NCI-H82 (cell line): ENCODE measurements at places on chromosomes 2 and 18.
A peak's percentile ranks its signal among the peaks of the same experiment; 100 is the strongest.

- DNase-seq: no peak
Observed at GRCh38 chr18:65859075-65859474, 108.3 kb downstream of the CDH7 start.

DNA sequence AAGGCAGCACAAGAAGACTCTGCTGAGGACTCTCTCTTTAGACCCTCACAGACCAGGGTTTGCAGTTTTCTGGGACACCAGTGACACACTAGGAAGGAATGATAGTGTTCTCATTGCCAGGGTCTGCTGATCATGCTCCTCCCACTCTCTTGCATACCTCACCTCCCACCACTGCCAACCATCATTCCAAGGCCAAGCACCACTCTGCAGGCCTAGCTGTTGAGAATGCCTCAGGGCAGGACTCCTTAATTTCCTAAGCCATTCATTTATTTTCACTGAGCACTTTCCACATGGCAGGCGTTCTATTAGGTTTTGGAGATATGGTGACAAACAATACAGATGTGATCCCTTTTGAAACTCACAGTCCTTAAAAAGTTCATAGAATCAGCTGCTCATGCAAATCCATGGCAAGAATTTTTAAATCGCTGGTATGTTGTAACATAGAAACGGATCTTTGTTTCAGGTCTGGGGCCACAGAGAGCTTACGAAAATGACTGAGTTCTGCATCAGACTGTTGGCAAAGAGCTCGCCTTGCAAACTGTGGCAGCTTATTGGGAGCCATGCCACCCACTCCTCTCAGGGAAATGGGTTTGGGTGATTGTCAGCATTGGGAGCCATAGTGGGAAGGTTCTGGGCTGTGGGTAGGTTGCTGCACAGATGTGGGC, 78.5 kb downstream of the XDH start:
- DNase-seq: no peak

DNA sequence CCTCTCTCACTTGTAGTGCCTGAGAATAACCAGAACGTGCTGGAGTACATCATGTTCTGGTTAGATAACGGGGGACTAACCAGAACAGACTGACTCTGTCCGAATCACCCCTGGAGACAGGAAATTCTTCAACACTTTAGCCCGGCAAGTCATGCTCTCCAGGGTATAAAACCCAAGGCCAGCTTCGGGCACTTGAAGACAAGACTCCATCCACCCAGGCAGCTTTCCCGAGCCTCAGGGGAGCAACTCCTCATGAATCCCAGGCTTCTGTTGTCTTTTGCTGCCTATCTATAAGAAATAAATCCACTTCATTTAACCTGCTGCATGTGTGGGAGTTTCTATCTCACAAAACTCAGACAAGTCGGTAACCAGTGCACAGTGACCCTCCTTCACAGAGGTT, 99.6 kb downstream of the KCNF1 start:
- DNase-seq: no peak

GRCh38 chr18:35027206-35027605, 14.0 kb upstream of the MAPRE2 start:
- no peak for DNase-seq

- DNase-seq: peak; percentile 32
Observed at GRCh38 chr2:141766225-141766624, 364.6 kb downstream of the LRP1B start.

- DNase-seq: no peak
Observed at GRCh38 chr2:127384529-127384928, 3.2 kb downstream of the MAP3K2 start.

GRCh38 chr18:58670404-58671110, 708 bp upstream of the MALT1 start:
- no peak for DNase-seq

DNA sequence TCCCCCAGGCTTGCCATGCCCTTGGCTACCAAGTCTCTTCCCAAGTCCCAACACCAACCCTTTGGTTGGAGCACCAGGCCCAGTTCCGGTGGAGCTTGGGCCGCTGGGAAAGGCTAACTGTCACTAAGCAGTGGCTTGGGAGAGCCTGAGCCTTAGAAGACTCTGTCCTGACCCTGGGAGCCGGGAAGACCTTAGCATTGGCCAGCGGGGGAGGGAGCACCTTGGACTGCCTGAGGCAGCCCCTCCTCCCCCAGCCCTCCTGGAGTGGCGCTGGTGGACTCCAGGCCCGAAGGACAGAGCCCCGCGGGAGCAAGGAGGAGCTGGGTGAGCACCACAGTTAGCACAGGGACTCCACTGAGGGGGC, 62.5 kb upstream of the POMC start:
- peak; percentile 46 for DNase-seq

- no peak for DNase-seq
Observed at GRCh38 chr2:65499216-65499615, 66.8 kb upstream of the SPRED2 start.

GRCh38 chr2:16104949-16105668, 164.8 kb downstream of the MYCN start:
- DNase-seq: peak; percentile 80

- DNase-seq: no peak
Observed at GRCh38 chr2:627926-628560, 49.2 kb downstream of the TMEM18 start.

- DNase-seq: no peak
Observed at GRCh38 chr18:47750889-47751423, 179.5 kb downstream of the SMAD2 start.

DNA sequence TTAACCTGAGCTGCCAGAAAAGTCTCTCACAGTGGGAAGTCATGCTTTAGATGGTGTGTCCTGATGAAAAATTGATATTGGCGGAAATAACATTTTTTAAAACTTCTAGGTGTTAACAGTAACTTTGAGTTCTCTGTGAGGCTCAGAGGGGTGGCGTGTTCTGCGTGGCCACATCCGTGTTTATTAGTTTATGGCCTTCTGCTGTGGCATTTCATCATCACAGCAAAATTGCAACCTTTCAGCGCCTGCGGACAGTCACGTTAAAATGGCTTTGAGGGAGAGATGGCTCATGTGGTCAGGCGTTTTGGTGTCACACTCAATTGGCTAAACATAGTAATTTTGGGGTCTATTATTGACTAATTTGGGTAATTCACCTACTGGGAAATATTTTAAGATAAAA, 42.4 kb downstream of the KLHL29 start:
- DNase-seq: no peak

DNA sequence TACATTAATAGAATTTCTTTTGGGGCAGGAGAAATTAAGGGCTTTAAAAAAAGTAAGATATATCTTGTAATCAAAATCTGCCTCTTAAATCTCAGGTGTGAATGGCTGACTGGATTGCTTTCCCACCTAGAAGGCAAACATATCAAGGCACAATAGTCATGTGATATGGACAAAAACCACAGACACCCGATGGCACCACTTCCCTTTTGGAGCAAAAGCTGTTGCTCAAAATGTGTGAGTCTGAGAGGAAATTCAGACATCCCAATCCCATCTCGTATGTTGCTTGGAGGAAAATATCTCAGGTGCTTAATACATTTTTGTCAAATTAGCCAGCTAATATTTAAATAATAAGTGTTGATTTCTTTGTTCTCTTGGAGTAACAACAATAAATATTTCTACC, 120.7 kb downstream of the KCNF1 start:
- no peak for DNase-seq

DNA sequence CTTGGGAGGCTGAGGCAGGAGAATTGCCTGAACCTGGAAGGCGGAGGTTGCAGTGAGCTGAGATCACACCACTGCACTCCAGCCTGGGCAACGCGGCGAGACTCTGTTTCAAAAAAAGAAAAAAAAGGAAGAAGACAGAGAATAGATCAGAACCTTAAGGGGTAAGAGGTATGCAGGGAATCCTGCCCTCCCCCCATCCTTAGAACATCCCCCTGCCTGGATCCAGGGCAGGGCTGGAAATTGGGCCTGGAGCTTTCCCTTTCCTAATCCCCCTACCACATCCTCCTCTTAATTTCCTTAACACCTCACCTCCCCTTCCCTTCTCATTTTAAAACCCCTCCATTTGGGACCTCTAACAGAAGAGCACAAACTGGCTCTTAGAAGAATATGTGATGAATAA, 56.5 kb downstream of the RNU4ATAC start:
- DNase-seq: no peak

DNA sequence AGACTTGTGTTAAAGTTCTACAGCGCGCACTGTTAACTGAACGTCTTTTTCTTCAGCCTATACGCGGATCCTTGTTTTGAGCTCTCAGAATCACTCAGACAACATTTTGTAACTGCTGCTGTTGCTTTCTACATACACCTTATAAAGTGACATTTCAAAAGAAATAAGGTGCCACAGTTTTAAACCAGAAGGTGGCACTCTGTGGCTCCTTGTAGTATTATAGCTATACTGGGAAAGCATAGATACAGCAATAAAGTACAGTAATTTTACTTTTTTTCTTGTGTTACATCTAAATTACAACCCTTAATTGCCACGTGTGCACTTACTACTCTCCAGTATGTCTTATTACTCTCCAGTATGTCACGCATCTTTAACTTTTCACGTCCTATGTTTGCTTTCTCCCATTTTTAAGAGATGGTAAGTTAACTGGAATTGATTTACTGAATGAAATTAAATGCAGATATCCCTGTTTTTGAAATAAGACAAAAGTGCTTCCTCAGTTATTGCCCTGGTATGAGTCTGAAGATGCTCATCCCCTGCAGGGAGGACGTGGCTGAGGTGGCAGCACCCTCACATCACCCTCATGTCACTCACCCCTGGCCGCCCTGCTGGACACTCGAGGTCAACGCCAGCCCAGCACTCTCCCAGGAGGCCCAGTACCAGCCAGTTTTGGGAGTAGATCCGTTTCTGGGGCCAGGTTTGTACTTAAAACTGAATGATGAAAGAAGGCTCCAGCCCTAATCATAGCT, 37.8 kb downstream of the GORASP2 start:
- peak; percentile 38 for DNase-seq

GRCh38 chr2:171706152-171706803, 19.0 kb downstream of the DYNC1I2 start:
- DNase-seq: peak; percentile 10

DNA sequence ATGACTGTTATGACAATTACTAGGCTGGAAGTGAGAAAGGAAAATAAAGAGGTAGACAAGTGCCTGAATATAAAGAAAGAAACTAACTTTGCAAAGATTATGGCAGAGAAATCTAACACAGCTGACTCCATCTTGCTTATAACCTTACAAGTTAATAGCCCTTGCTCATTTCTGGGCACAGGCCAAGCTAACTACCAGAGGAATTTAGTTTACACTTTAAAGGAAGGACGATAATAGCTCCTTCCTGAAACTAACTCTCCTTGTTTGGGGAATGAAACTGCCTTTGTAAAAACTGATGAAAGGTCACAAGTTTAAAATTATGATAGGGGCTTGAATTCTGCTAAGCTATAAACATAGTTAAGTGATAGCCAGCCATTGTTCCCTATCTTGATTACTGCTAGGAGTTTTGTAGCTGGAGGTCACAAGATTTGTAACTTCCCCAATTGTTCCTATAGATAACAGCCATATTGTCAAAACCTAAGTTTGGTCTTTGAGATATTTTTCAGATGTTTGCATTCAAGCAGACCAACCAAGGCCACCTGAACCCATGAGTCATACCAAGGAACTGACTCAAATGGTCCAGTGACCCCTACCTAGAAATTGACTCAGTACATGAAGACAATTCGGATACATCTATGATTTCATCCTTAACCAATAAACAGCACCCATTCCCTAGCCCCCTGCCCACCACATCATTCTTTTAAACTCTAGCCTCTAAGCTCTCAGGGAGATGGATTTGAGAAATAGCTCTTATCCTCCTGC, 209.2 kb upstream of the LRATD1 start:
- DNase-seq: no peak

- no peak for DNase-seq
Observed at GRCh38 chr18:42644729-42645131, 470.8 kb downstream of the RIT2 start.

DNA sequence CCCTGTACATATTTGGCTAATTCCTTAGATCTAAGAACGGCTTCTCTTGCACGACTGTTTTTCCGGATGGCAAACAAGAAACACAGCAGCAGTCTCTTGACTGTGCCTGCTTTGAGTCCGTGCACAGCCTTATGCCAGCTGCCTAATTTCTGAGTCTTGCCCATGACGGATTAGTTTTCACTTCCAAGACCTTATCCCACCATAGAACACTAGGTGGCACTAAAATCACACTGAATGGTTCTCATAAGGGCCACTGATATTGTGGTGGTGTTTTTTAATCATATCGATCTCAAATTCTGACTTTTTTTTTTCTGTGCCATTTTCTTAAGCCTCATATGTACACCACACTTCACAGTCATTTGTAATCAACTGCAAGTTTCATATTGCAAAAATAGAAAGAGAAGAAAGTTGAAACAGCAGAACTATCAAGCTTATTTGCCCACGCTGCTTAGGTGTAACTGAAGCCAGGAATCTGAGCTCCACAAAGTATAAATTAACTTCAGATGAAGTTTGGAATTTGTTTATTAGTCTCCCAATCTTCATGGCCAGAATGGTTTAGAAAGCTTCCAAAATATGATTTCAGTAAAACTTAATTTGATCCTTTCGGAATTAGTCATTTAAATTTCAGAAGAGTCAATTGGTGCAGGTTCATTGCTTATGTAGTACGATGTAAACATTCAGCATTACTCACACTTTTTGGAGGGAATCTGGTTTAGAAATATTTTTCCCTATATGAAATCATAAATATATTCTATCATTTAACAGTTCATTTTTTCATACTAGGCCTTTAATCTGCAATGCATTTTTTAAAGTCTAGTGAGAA, 45.5 kb upstream of the SCN7A start:
- peak; percentile 86 for DNase-seq

DNA sequence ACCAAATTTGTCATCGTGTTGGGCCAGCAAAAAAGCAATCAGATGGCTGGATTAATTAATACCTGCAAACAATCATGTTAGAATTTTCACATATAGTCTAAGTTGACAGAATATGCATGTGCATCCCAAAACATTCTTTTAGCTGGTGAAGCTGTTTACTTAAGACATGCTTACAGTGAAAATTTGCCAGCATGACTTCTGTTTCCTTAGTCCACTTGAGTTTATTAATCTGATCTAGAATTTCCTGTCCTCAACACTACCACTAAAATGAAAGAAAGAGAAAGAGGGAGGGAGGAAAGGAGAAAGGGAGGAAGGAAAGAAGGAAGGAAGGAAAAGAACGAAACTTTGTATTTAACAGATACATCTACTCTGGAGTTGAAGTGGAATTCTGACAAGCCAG, 2109.9 kb upstream of the PIK3C3 start:
- DNase-seq: no peak

GRCh38 chr2:112143150-112143549, 5.0 kb downstream of the FBLN7 start:
- no peak for DNase-seq

- DNase-seq: no peak
Observed at GRCh38 chr18:31598021-31598805, 6.5 kb downstream of the TTR start.

GRCh38 chr18:48599391-48599790, 60.6 kb downstream of the CTIF start:
- no peak for DNase-seq

DNA sequence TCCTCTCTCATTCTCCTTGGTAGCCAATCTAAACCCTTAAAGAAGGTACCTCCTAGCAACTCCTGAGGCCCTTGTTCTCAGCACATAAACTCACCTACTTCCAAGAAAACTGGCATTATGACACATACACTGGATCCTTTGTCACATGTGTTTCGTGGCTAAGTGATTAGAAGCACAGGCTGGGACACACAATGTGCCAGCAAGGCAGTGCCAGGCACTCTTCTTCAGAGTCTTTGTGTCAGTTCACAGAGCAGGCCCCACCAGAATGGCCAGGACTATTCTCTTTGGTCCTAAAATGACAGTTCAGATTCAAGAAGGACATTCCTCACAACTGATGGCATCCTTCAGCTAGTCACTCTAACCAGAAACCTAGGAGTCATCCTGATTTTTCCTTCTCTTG, 40.3 kb downstream of the SMC6 start:
- no peak for DNase-seq

GRCh38 chr2:236855866-236856847, 229.5 kb upstream of the COPS8 start:
- DNase-seq: peak; percentile 8
